ENCODE measurements at places on chromosomes 5 and 9.

DNA sequence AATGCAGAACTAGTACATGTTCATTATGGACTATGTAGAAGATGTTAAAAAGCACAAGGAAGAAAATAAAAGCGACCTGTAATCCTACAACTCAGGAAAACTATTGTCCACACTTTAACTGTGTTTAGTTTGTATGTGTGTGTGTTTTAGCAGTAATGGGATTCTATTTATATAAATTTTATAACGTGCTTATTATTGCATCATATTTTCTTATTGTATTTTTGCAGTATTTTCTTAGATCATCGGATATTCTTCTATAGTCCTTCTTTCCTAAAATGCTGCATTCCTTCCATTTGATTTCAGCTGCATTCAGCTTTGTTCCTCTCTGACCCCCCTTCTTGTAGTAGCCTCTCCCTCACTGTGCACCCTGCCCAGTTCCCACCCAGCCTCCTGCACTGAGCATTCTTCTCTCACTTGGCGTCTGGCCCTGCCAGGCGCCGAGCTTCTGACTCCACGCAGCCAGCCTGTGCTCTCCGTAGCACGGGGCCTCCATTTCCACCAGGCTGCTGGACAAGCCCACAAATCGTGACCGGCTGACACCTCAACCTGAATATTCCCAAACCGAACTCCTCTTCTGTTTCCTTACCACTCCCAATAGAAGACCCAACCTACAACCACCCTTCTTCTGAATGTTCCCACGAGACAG lies 39.9 kb downstream of the MVB12B start:
- no peak for DNase-seq

GRCh38 chr5:73265641-73266040 lies 92.6 kb downstream of the TMEM174 start:
- no peak for DNase-seq

- no peak for DNase-seq
These were observed 280.3 kb downstream of the NPR3 start for GRCh38 chr5:32991421-32991815.

DNA sequence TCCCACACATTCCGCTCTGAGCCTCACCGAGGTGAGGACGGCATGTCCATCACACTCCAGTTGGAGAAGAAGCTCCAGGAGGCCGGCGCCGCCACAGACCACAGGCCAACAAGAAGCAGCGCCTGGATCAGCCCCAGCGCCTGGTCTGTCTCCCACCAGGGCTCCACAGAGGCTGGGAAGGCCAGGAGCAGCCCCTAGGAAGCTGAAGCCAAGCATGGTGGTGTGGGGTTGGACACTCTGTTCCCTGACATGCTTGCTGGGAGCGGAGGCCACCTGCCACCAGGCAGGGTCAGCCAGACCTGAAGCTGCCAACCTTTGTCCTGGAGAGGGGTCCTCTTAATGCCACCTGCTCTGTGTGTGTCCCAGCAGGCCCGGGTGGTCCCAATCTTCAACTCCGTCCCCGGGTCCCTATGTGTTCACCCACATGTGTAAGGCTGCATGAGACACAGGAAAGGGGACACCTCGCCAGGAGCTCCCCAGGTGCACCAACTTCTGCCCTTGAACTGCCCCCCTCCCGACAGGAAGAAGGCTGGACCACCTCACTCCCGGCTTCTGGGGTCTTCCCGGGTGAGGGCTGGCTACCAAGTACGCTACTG lies 140.1 kb upstream of the PPP1R26 start:
- DNase-seq, result no peak

DNA sequence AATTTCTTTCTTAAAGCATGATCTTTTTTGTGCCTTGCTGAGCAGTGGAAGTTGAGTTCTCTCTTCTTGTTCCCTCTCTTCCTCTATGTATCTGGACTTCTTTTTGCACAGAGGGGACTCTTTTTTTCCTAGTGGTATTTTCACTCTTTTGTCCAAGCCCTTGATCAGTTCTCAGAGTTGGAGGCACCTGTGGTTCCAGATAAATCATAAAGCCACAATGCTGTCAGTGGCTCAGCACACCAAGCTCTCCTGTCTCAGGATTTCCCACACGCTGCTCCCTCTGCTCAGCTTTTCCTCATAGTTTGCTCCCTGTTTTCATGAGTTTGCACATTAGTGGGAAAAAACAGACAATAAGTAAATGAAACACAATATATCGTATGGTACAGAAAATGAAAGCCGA lies 110.3 kb upstream of the ZNF608 start:
- no peak for DNase-seq

GRCh38 chr9:82590845-82591244 lies 472.1 kb downstream of the RASEF start:
- no peak for DNase-seq

DNA sequence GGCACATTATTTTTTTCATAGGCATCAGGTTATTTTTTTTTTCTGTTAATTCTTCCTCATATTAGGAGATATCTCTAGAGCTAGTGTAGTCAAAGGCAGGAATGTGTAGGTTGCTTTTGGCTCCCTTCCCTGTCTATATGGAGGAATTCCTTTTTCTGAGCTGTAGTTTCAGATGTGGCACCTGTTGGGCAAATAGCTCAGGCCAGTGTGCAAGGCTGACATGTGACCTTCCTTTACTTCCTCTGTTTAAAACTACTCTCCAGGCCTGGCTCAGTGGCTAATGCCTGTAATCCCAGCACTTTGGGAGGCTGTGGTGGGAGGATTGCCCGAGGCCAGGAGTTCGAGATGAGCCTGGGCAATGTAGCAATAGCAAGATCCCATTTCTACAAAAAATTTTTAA lies 40.5 kb upstream of the KIAA1958 start:
- DNase-seq, result no peak

GRCh38 chr9:116549061-116549664 lies 137.9 kb upstream of the TRIM32 start:
- no peak for DNase-seq

DNA sequence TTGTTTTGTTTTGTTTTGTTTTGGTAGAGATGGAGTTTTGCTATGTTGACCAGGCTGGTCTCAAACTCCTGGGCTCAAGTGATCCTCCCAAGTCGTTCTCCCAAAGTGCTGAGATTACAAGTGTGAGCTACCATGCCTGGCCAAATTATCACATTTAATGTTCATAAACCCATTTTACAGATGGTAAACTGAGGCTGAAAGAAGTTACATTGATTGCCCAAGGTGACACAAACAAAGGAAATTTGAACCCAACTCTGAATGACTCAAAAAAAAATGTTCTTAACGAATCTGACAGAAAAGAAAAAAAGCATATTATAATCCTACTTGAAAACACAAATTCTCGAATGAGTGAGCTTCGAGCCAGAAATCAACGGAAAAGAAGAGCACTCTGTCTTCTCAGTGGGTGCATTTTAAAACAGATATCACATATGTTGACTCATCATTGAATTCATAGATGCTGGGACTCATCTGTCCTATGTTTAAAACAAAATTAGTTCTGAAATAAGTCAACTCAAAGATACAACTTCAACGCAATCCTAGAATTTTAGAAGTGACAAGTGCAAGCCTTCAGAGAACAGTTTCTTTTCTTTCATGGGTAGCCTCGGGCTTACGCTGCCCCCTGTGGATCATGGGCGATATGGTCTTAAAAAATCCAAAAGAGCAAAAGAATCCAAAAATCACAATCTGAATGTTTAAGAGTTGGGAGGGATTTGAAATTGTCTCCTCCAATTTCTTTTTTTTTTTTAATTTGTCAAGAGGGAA lies 28.4 kb downstream of the TIMD4 start:
- peak; percentile 9 for DNase-seq

GRCh38 chr5:2223303-2223702 lies 340.6 kb upstream of the IRX4 start:
- DNase-seq, result no peak

DNA sequence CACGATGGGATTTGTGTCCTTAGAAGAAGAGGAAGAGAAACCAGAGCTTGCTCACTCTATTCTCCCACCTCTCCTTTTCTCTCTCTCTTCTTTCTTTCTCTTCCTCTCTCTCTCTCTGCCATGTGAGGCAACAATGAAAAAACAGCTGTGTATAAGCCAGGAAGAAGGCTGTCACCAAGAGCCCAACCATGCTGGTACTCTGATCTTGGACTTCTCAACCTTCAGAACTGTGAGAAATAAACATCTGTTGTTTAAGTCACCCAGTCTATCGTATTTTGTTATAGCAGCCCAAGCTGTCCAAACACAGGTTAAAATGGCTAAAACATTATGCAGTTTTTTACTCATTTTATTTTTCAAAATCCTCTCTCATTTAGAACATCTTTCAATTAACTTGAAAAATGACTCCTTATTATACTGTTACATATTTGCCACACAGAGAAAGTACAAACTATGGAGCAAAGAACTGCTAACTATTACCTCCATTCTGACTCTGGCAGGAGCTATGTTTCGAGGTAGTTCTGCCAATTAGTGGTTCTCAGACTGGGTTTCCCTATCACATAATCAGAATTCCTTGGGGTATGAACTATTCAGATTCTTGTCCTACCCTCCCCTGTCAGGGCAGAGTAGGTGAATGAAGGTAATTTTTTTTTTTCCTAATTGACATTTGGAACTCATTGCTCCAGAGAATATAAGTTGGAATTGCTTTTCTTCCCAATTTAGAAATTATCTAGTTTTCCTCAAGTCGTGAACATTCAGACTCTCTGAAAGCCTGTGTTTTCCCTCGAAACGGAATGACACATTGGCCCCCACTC lies 434.6 kb downstream of the ENC1 start:
- DNase-seq, result no peak

DNA sequence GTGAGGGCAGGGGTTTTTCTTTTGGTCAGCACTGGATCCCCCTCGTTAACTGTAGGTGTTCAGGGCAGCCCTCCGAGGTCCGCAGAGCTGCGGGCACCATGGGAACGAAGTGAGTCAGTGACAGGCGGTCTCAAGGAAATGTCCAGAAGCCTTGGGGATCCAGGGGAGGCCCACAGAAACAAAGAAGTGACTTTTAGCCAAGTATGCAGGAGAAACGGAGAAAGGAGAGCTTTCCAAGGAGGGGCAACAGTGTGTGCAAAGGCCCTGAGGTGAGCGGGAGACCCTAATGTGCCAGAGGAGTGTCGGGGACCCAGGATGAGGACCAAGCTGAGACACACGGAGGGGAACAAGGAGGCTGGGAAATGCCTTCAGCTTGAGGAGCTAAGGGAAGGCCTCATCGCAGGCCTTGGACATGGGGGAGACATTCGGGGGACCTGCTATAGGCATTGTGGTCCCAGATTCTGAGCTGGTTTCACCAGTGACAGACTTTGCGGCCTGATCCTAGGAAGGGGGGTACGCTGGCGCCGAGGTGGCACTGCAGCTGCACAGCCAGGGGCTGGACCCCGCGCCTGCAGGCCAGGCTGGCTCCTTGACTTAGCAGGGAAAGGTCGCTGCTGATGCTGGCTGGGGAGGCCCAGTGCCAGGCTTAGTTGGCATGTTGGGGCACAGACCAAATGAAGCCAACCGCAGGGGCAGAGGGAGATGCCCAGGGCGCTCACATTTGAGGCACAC lies 3.3 kb downstream of the LTC4S start:
- DNase-seq, result no peak

DNA sequence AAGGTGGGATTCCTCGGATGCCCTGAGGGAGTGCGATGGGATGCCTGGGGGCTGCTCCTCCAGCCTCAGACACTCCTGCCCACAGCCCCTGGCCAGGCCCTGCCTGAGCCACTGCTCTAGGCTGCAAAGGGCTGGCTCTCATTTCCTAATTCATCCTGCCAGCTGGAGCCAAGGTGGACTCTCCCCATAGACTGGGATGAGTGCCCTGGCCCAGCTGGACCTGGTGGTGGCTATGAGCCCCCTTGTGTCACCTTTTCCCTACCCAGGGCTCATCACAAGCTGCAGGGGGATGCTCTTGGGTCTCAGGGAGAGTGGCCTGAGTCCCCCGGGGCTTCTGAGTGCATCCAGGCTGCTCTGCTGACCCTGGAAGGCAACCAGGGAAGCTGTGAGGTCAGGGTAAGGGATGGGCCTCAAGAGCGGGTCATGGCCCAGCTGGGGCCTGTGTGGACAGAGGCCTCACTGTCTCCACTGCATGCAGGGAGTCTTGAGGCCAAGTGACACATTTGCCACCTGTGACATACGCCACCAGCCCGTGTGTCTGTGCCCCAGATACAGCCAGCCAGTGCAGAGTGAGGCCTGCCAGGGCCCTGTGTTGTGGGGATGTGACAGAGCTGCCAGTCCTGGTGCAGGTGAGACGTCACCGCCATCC lies 102.7 kb upstream of the IER5L start:
- DNase-seq, result no peak

DNA sequence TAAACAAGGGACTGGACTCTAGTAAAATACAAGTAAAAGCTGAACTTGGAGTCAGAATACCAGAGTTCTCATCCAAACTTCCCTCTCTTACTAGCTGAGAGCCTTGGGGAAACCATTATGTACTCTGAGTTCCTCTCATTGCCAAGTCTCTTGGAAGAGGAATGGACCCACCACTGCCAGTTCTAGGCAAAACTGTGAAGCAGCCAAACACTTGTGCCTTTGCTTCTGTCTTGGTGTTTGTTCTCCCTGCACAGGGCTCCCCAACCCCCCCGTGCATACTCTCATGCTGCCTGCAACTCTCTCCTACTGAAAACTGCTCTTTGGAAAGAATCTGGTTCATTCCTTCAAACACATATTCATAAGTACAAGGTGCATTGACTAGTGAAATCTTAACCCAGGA lies 102.6 kb downstream of the PDZD2 start:
- no peak for DNase-seq

DNA sequence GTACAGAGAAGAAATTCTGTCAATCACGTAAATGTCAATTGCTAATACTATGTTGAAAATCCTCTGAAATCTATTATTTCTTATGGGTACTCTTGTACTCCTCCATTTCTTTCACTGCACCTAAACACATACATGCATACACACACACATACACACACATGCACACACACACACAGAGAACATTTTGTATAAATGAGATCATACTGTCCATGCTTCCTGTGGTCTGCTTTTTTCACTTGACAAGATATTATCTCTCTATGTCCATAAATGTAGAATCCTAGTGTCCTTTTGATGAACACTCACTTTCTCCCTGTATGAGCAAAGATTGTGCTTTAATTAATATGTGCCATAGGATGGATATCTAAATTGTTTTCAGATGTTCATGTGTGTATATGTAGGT lies 32.7 kb upstream of the TLR4 start:
- DNase-seq, result no peak

DNA sequence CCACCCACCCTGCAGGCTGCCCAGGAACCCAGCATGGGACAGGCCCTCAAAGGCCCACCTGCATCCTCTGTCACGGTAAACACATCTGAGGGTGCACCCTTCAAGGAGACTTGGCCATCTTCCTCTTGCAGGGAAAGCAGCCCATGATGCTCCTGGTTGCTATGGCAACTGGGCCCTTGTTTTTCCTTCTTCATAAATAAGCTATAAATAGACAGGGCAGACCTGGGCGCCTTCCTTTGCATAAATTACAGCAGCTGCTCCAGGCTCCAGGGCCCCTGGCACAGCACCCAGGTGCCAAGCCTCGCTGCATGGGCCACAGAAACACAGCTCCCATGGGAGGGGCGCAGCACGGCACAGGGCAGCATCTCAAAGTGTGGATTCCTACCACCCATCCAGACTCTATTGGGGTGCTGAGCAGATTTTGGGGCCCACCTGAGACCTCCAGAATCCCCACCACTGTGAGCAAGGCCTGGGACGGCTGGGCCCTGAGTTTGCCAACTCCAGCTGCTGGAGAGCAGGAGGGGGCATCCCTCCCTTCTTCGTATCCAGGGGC lies 5.8 kb upstream of the PSMB7 start:
- no peak for DNase-seq
